Activated naive CD8-positive, alpha-beta T cell treated with anti-CD3 and anti-CD28 coated beads, Interleukin-2, amount 10 ng/mL, durations not matched to agents 7 days and 5 days (primary cell): ENCODE measurements at places on chromosomes 7 and 10. TPM values are rescaled to one million over a fixed set of nuclear protein-coding genes. Genes with fewer than 3 reads are reported as not detected.

DNA sequence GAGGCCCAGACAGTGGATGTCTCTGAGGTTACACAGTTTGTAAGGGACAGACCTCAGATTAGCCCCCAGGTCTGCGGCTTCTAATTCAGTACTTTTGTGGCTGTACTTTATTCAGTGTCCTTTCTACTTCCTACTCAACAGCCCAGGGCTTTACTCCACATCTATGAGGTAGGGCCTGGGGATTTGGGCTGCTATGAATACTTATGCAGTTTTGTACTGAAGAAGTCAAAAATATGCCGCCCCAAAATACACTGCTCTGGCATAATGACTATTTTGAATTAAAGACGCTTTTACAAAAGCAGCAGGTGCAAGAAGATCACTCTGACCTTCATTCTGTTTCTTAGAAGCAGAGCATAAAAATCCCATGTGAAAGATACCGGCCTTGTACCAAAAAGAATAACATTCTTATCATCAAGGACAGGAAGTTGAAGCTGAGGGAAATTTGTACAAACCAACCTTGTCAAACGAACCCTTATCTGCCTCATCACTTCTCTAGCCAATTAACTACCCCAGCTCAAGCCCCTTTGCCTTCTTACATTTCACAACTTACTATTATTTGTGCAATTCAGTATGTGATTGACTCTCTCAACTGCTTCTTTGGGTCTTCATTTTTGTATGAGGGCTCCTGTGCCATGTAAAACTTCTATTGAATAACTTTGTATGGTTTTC is 26.1 kb upstream of the TRUB1 start:
- no peak overlapping the region for H3K4me3 ChIP-seq
- H3K36me3 ChIP-seq, result no peaks in the 10 kb centered on the region
- no peak overlapping the region for H3K27ac ChIP-seq
- H3K4me1 ChIP-seq, result peaks cover 8% of the 10 kb centered on the region
- no peak for DNase-seq

DNA sequence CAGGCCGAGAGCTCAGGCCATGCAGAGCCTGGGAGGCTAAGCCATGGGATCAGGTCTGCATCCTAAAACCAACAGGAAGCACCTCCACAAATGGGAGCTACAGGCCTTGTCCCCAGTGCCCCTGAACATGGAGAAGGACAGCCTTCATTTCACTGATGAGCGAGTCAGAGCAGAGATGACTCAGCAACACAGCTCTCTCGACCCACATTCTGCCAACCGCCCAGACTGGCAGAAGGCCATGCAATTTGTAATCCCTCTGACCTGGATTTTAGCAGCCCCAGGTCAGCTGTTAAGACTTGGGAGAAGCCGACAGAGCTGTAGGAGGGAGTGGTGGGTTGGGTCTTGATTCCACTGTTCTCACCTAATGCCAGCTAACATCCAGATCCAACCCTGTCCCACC is 25.5 kb downstream of the VOPP1 start:
- peaks cover 14% of the 10 kb centered on the region for H3K36me3 ChIP-seq
- H3K27me3 ChIP-seq, result no peaks in the 10 kb centered on the region
- H3K27ac ChIP-seq, result no peak overlapping the region
- DNase-seq, result no peak

The GRM8 gene
- not detected for total RNA-seq

- H3K27ac ChIP-seq, result peak overlapping the region; percentile 79
- H3K4me3 ChIP-seq, result peak overlapping the region; percentile 79
- H3K36me3 ChIP-seq, result peaks cover 60% of the 10 kb centered on the region
- H3K4me1 ChIP-seq, result peaks cover 79% of the 10 kb centered on the region
- no peaks in the 10 kb centered on the region for H3K27me3 ChIP-seq
These were observed 16.8 kb downstream of the IL2RA start for GRCh38 chr10:6045314-6045848.

DNA sequence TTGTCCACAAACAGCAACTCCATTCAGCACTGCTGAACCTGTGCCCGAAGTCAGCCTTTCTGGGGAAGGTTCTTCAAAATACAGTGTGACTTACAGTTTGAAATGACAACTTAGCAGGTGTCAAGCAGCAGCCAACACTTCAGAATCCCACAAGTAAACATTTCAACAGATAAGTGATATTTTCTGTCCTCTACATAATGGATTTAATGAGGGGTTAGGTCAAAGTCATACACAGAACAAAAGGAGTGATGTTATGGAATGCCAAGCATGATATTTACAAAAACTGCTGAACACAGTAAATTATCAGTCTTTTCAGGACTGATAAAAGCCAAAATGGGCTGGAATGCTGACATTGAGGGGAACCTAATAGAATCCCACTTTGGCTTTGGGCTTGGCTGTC is 77.6 kb upstream of the JAZF1 start:
- H3K27ac ChIP-seq, result no peak overlapping the region
- no peak overlapping the region for H3K4me3 ChIP-seq
- no peaks in the 10 kb centered on the region for H3K4me1 ChIP-seq
- no peak for DNase-seq
- peaks cover 23% of the 10 kb centered on the region for H3K27me3 ChIP-seq
- no peaks in the 10 kb centered on the region for H3K36me3 ChIP-seq

The RBM28 gene
- 42.9 TPM for total RNA-seq

DNA sequence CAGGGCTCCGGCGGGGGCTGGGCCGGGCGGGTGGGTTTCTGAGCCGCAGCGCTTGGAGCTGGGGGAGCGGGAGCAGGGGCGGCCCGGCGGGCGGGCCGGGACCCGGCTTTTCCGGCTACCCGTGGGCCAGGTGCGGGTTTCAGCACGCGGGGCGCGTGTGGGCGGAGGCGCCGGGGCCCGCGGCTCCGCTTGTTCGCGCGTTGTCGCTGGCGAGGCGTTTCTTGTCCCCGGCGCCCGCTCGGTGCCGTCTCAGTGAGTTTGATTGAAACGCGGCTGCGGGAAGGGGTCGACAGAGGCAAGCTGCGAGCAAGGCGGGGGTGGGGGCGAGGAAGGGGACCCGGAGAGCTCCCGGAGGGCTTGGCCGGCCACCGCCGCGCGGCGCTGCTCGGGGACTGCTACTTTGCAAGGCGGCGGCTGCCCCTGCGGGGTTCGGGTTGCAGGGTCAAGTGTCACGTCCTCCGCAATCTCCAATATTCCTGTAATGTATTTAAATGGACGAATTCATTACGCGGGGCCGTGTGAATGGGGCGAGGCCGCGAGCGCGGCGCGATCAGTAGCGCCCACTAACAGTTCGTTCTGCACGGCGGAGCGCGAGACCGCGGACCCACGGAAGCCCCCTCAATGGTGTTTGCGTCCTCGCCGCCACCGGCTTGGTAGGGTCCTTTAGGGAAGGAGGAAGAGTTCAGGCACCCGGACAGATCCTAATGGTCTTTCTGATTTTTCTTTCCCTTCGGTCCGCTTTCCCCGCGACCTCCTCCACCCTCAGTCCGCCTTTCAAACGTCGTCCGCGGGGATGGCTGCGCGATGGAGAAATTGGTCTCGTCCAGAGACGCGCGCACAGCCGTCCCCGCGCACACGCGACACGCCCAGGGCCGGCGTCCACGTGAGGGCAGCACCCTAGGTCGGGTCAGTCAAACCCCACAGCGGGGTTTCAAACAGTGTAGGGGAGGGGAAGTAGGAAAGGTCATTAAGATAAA is 76.9 kb downstream of the INSIG1 start:
- H3K36me3 ChIP-seq, result no peaks in the 10 kb centered on the region
- H3K27ac ChIP-seq, result no peak overlapping the region
- H3K27me3 ChIP-seq, result peaks cover 85% of the 10 kb centered on the region
- DNase-seq, result peak; percentile 41

The PROSER2 gene
- total RNA-seq, result 1.0 TPM

DNA sequence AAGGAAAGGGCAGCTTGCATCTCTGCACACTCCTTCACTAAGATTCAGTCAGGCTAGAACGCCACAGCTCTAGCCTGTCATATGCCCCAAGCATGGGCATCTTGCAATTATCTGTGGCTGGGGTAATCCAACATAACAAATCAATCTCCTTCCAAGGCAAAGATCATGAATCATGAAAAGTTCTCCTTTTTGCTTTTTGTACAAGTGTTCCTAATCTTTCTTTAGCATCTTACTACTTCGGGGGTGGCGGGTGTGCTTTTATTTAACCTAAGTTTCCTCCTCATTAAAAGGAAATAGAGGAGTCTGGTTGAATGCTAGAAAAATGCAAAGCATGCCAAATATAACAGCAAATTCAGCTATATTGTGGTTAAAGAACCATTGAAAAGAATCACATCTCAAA is 43.5 kb upstream of the NKX2-3 start:
- no peak overlapping the region for H3K27ac ChIP-seq
- no peaks in the 10 kb centered on the region for H3K4me1 ChIP-seq
- peaks cover 59% of the 10 kb centered on the region for H3K27me3 ChIP-seq
- no peaks in the 10 kb centered on the region for H3K36me3 ChIP-seq
- H3K4me3 ChIP-seq, result no peak overlapping the region
- no peak for DNase-seq

GRCh38 chr7:19351341-19352304 is 206.4 kb upstream of the FERD3L start:
- no peaks in the 10 kb centered on the region for H3K36me3 ChIP-seq
- no peak for DNase-seq
- no peaks in the 10 kb centered on the region for H3K27me3 ChIP-seq
- H3K27ac ChIP-seq, result no peak overlapping the region

The NRP1 gene
- 1.7 TPM for total RNA-seq

GRCh38 chr7:142873281-142873784 is 12.2 kb downstream of the TRPV6 start:
- peaks cover 2% of the 10 kb centered on the region for H3K4me1 ChIP-seq
- H3K27me3 ChIP-seq, result no peaks in the 10 kb centered on the region
- no peak overlapping the region for H3K4me3 ChIP-seq
- no peaks in the 10 kb centered on the region for H3K36me3 ChIP-seq

DNA sequence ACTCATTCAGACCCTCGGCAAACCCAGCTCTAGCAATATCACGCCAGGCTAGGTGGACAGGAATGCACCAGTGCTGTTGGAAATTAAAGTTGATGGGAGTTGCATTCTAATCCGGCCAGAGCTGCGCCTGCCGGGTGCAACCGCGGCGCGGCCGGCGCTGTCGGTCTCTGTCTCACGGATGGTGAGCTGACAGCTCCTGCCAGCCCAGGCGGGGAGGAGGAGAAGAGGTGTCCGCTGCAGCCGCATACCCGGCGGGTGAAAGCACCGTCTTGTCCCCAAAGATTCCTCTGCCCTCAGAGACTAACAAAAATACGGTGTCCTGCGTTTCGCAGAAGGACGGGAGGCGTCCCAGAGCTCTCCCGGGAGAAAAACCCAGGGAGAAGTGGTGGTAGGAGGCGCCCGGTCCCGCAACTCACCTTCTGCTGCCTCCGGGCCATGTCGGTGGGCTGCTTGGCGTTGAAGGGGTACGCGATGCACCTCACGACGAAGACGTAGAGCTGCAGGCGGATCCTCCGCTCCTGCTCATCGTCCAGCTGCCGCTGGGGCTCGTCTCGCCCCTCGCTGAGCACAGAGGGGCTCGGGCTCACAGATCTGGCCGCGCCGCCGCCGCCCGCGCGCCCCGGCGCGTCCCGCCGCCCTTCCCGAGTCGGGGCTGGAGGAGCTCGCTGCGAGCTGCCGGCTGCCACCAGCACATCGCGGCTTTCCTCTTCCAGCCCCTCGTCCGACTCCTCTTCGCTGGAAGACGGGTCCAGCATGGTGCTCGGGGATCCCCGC is 490 bp downstream of the CADPS2 start:
- peak; percentile 33 for DNase-seq
- no peak overlapping the region for H3K27ac ChIP-seq
- H3K27me3 ChIP-seq, result peaks cover 39% of the 10 kb centered on the region
- H3K4me1 ChIP-seq, result peaks cover 2% of the 10 kb centered on the region

GRCh38 chr7:3265388-3265787 is 35.7 kb upstream of the SDK1 start:
- H3K27me3 ChIP-seq, result peaks cover 15% of the 10 kb centered on the region
- H3K4me3 ChIP-seq, result no peak overlapping the region
- DNase-seq, result no peak
- no peaks in the 10 kb centered on the region for H3K36me3 ChIP-seq
- H3K27ac ChIP-seq, result no peak overlapping the region
- H3K4me1 ChIP-seq, result no peaks in the 10 kb centered on the region

The NKX6-2 gene
- total RNA-seq, result not detected

DNA sequence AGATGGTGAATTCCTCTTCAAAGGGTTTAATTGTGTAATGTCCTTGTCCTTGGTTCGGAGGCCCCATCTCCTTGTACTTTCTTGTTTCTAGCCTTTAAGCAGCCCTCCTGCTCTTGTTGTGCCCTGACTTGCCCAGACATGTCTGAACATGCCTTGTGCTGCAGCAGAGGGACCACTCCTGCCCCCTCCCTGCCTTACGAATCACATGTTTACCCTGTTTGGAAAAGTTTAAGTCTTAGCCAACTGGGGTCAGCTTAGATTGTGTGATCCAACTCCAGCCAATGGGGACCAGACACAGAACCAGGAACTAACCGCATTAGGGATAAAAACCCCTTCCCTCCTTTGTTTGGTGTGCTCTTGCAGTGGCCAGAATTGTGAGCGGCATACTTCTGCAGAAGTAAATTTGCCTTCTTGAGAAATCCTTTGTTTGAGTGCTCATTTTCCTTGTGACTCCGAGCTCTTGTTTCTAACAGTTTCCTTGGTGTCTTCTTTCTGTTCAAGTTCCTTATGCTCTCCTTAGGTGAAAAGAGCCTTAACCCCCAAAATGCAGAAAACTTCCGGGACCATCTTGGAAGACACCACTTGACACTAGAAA is 29.4 kb downstream of the CLRN3 start:
- H3K36me3 ChIP-seq, result no peaks in the 10 kb centered on the region
- no peak for DNase-seq
- H3K4me1 ChIP-seq, result peaks cover 1% of the 10 kb centered on the region
- H3K4me3 ChIP-seq, result no peak overlapping the region
- H3K27me3 ChIP-seq, result peaks cover 13% of the 10 kb centered on the region

The ZC3HAV1 gene
- total RNA-seq, result 136 TPM

DNA sequence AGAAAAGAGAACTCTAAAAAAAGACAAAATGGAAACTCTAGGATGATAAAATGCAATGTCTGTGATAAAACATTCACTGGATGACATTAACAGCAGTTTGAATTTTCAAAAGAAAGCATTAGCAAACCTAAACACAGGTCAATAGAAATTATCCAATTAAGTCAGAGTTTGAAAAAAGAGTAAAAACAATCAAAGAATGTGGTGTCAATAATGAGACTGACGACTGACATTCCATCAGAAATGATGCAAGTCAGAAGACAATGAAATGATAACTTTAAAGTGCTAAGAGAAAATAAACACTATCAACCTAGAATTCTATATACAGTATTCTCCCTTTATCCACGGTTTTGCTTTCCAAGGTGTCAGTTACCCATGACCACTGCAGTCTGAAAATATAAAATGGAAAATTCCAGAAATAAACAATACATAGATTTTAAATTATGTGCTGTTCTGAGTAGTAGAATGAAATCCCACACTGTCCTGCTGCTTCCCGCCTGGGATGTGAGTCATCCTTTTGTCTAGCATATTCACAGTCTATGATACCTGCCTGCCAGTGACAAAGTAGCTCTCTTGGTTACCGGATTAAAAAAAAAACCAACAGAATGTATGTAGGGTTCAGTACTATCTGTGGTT is 38.3 kb upstream of the SFMBT2 start:
- no peak for DNase-seq
- H3K36me3 ChIP-seq, result peaks cover 13% of the 10 kb centered on the region
- no peaks in the 10 kb centered on the region for H3K4me1 ChIP-seq
- no peak overlapping the region for H3K27ac ChIP-seq
- no peak overlapping the region for H3K4me3 ChIP-seq
- H3K27me3 ChIP-seq, result no peaks in the 10 kb centered on the region
